ENCODE measurements at places on chromosomes 7 and 10.

DNA sequence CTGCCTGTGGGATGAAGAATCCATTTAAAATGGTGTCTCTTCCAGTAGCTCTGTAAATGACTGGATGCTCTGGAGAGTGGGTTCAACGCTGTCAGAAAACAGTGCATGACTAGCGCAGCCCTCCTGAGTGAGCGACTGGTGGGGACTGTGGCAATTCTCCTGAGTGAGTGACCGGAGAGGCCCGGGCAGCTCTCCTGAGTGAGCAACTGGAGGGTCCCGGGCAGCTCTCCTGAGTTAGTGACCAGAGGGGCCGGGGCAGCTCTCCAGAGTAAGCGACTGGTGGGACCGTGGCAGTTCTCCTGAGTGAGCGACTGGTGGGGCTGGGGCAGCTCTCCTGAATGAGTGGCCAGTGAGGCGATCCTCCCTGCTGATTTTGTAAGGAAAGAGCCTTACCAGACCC, 85.5 kb downstream of the WDR37 start:
- DNase-seq, result no peak

DNA sequence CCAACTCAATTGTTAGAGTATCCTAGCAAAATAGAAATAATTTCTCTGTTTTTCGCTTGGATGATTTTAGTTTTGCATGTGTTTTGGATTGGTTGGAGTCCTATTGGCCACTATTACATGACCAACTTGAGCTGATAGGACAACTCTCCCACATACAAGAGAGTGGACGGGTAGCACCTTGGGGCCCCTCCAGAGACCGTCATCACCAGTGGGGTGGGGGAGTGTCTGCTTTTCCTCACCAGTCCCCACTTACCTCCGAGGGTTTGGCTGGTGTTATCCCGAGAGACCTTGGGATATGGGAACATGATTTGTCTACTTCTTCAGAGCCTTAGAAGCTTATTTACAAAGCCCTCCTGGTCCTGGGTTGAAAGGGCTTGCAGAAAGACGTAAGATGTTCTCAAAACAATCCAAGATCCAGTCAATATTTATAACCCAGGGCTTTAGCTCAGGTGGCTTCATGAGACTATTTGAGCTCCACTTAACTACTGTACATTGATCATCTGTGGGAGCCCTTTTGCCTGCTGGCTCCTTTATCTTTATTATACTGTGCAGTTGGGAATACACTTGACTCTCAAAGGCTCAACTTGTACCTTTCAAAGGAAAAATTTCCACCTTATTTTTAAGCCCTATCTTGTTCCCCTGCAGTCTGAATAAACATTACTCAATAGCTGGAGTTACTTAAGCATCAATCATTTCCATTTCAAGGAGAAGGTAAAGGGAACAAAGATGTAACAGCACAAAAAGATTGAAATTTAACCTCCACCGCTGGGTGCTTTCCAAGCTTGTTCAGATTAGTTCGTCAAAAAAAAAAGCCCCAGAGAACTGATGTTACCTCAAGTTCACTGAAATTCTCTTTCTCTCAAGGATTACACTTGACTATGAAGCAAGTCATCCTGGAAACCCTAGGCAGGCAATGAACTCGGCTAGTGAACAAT, 119.7 kb downstream of the WDR11 start:
- DNase-seq, result no peak

GRCh38 chr7:90459888-90460287, 9.6 kb upstream of the PTTG1IP2 start:
- DNase-seq, result no peak

GRCh38 chr10:14327527-14327926, 3.2 kb downstream of the FRMD4A start:
- DNase-seq, result no peak

GRCh38 chr7:77674878-77675277, 21.4 kb upstream of the RSBN1L start:
- no peak for DNase-seq

- DNase-seq, result no peak
Observed at GRCh38 chr10:111370101-111370500, 293.3 kb downstream of the ADRA2A start.

All from NCI-H2081 (cell line).